ENCODE measurements at places on chromosomes 5 and 9. TPM values are rescaled to one million over a fixed set of nuclear protein-coding genes. Genes with fewer than 3 reads are reported as not detected.

AFAP1L1 gene
- total RNA-seq: 0.45 TPM

DNA sequence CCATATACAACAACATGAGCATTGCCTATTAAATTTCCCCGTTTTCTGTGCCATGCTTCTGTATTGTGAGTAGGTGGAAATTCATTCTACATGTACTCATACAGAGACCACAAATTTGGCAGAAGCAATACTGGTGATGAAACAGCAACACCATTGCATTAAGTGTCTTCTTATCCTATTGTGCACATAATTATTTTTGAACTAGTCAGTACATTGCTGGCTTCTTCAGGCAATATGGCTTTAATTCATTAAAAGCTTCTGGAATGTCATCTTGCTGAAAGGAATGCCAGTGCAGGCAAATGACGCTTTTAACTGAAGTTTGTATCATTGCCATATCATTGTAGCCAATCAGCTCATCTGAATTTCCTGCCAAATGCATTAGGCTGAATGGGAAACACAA lies 82.6 kb downstream of the KIAA1958 start:
- H3K4me3 ChIP-seq: no peak overlapping the region
- no peaks in the 10 kb centered on the region for H3K4me1 ChIP-seq

DNA sequence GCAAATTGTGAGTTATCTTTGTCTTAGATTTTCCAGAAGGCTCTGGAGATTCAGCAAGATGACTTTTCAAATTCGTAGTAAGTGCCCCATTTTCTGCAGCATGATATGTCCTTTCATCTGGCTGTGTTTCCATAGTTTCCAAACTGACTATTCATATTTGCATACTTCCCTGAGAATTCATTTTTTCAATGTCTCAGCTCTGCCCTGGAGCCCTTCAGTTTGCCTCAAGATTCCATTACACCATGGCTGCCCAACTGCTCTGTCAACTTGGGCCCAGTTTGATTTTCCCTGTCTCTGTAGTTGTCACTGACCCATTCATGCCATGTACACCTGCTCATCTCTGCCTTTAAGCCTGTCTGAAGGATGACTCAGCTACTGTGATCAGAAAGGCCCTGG lies 94.2 kb upstream of the RUSC2 start:
- H3K27me3 ChIP-seq: no peaks in the 10 kb centered on the region
- H3K4me3 ChIP-seq: no peak overlapping the region
- no peak for DNase-seq
- H3K4me1 ChIP-seq: no peaks in the 10 kb centered on the region
- H3K36me3 ChIP-seq: no peaks in the 10 kb centered on the region
- H3K27ac ChIP-seq: no peak overlapping the region

DNA sequence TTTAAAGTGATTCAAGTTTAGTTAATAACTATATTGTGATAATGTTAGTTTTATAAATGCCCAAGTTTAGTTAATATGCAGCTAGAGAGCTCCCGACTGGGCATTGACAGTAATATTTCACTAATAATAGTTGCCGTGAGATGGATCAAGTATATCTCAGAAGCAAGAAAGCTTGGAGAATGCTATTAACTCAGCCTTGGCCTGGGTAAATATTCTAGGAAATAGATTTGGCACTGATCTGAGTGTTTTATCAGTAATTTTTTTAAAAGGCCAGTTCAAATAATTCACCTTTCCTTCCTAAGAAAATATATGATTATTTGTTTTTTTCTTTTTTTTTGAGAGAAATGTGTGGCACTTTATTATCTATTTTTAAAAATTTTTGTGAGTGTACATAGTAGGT lies 305.3 kb downstream of the CSNK1G3 start:
- H3K27ac ChIP-seq: no peak overlapping the region
- H3K4me3 ChIP-seq: no peak overlapping the region
- no peaks in the 10 kb centered on the region for H3K36me3 ChIP-seq
- H3K27me3 ChIP-seq: no peaks in the 10 kb centered on the region
- no peak for DNase-seq
